Activated CD4-positive, alpha-beta T cell treated with anti-CD3 and anti-CD28 coated beads, Interleukin-2, amount 10 ng/mL, durations not matched to agents 7 days and 5 days (primary cell): ENCODE measurements at places on chromosomes 6 and 20. TPM values are rescaled to one million over a fixed set of nuclear protein-coding genes. Genes with fewer than 3 reads are reported as not detected.

DNA sequence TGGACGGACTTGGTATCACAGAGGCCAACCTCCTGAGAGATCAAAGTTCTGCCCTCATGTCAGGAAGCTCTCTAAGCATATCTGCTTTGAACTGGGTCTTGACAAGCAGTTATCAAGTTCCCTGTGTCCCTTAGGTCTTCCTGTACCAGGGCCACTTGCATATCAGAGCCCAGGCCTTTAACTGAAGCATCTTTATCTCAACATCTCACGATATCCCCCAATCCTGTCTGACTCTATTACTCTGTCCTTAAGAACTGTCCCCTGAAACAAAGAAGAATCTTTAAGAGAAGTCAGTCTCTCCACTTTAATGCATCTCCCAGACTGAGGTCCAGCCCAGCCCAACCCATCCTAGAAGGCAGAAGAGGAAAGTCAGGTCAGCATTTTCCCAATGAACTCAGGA lies 8.2 kb downstream of the MAS1L start:
- no peaks in the 10 kb centered on the region for H3K36me3 ChIP-seq
- no peak overlapping the region for H3K4me3 ChIP-seq
- H3K27ac ChIP-seq = no peak overlapping the region
- H3K27me3 ChIP-seq = peaks cover 16% of the 10 kb centered on the region
- H3K4me1 ChIP-seq = no peaks in the 10 kb centered on the region

DNA sequence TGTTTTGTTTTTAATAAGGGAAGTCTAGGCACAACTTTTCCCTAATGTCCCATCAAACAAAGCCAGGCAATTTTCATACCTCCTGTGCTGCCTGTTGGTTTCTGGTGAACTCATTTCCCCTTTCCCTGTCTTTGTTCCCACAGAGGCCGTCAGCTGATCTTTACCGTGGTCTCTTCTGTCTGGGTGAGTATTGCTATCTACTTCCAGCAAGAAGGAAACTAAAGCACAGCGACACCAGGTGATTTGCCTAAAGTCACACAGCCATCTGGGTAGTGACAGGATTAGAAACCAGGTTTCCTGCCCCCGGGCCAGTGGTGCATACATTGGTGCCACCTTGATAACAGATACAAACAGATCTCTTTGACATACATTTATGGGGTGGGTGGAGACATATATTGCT lies 59.6 kb downstream of the RAB44 start:
- DNase-seq = peak; percentile 44
- peaks cover 2% of the 10 kb centered on the region for H3K36me3 ChIP-seq
- H3K27ac ChIP-seq = peak overlapping the region; percentile 9
- no peak overlapping the region for H3K4me3 ChIP-seq

- no peaks in the 10 kb centered on the region for H3K4me1 ChIP-seq
- no peak overlapping the region for H3K27ac ChIP-seq
- no peak for DNase-seq
- H3K36me3 ChIP-seq = no peaks in the 10 kb centered on the region
- H3K27me3 ChIP-seq = no peaks in the 10 kb centered on the region
These were observed 241.2 kb downstream of the TTLL2 start for GRCh38 chr6:167565884-167566599.

GRCh38 chr6:167151648-167152047 lies 6.1 kb downstream of the GPR31 start:
- H3K4me3 ChIP-seq = no peak overlapping the region
- peaks cover 15% of the 10 kb centered on the region for H3K4me1 ChIP-seq
- no peak overlapping the region for H3K27ac ChIP-seq
- H3K36me3 ChIP-seq = no peaks in the 10 kb centered on the region

GRCh38 chr20:57907131-57908000 lies 197.6 kb upstream of the PMEPA1 start:
- H3K36me3 ChIP-seq = no peaks in the 10 kb centered on the region
- no peak overlapping the region for H3K4me3 ChIP-seq
- H3K4me1 ChIP-seq = no peaks in the 10 kb centered on the region
- H3K27ac ChIP-seq = no peak overlapping the region
- peaks cover 35% of the 10 kb centered on the region for H3K27me3 ChIP-seq

The EFCAB8 gene
- total RNA-seq = 1.2 TPM

The PKHD1 gene
- total RNA-seq = not detected

- H3K4me3 ChIP-seq = no peak overlapping the region
- peaks cover 4% of the 10 kb centered on the region for H3K4me1 ChIP-seq
- H3K27me3 ChIP-seq = no peaks in the 10 kb centered on the region
- DNase-seq = no peak
These were observed 165.4 kb downstream of the TAF4 start for GRCh38 chr20:61900011-61900944.

The KIAA1755 gene
- total RNA-seq = not detected

DNA sequence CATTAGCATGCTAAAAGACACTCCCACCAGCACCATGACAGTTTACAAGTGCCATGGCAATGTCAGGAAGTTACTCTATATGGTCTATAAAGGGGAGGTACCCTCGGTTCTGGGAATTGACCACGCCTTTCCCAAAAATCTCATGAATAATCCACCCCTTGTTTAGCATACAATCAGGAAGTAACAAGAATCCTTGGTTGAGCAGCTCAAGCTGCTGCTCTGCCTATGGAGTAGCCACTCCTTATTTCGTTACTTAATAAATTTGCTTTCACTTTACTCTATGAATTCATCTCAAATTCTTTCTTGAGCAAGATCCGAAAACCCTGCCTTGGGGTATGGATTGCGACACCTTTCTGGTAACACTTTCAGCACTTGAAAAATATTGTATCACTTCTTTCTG lies 243.0 kb downstream of the BMP2 start:
- no peaks in the 10 kb centered on the region for H3K27me3 ChIP-seq
- no peaks in the 10 kb centered on the region for H3K4me1 ChIP-seq
- H3K36me3 ChIP-seq = no peaks in the 10 kb centered on the region
- no peak overlapping the region for H3K27ac ChIP-seq
- no peak overlapping the region for H3K4me3 ChIP-seq

The FAXC gene
- total RNA-seq = 0.07 TPM

GRCh38 chr20:45959956-45960630 lies 11.9 kb downstream of the ZNF335 start:
- H3K27me3 ChIP-seq = no peaks in the 10 kb centered on the region
- no peak overlapping the region for H3K27ac ChIP-seq
- peaks cover 50% of the 10 kb centered on the region for H3K36me3 ChIP-seq
- no peak for DNase-seq

DNA sequence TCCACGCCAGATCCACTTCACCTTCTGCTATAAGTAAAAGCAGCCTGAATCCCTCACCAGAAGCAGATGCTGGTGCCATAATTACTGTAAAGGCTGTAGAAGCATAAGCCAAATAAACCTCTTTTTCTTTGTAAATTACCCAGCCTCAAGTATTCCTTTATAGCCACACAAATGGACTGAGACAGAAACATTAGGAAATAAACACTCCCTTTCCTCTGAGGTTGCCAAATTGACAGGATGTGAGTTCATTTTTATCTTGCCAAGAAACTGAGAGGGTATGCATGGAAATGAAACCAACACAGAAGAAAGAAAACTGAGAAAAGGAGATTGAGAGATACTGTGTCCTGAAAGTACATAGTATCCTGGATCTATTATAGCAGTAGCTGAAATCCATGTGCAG lies 481.2 kb downstream of the HAO1 start:
- DNase-seq = no peak
- H3K27ac ChIP-seq = no peak overlapping the region
- H3K4me1 ChIP-seq = no peaks in the 10 kb centered on the region
- no peaks in the 10 kb centered on the region for H3K36me3 ChIP-seq
- no peaks in the 10 kb centered on the region for H3K27me3 ChIP-seq

DNA sequence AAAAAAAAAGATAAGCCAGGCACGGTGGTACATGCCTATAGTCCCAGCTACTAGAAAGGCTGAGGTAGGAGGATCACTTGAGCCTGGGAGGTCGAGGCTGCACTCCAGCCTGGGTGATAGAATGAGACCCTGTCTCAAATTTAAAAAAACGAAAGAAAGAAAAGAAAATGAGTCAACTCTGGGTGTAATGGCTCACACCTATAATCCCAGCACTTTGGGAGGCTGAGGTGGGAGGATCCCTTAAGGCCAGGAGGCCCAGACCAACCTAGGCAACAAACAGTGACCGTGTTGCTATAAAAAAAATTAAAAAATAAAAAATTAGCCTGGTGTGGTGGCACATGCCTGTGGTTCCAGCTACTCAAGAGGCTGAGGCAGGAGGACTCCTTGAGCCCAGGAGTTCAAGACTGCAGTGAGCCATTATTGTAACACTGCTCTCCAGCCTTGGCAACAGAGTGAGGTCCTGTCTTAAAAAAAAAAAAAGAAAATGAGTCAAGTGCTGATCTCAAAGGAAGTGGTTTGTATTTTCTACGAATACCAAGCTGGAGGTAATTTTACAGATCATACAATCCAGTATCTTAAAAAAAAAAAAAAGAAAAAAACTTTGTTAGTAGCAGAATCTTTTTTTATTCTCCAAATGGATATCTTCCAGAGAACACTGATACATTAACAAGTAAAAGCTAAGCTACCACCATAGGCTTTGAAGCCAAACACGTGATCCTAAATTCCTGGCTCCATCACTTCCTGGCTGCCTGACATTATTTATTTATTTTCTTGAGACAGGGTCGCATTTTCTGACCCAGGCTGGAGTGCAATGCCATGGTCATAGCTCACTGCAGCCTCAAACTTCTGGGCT lies 5.7 kb downstream of the COMMD7 start:
- peak; percentile 58 for DNase-seq
- H3K4me3 ChIP-seq = peak overlapping the region; percentile 27
- peak overlapping the region; percentile 91 for H3K27ac ChIP-seq
- H3K36me3 ChIP-seq = peaks cover 20% of the 10 kb centered on the region
- H3K27me3 ChIP-seq = no peaks in the 10 kb centered on the region

- peaks cover 2% of the 10 kb centered on the region for H3K27me3 ChIP-seq
- no peak overlapping the region for H3K4me3 ChIP-seq
- no peaks in the 10 kb centered on the region for H3K4me1 ChIP-seq
- DNase-seq = no peak
- H3K27ac ChIP-seq = no peak overlapping the region
- no peaks in the 10 kb centered on the region for H3K36me3 ChIP-seq
These were observed 72.0 kb upstream of the INSM1 start for GRCh38 chr20:20295621-20296498.

The IMPG1 gene
- total RNA-seq = not detected

- no peaks in the 10 kb centered on the region for H3K27me3 ChIP-seq
- no peaks in the 10 kb centered on the region for H3K36me3 ChIP-seq
- H3K4me3 ChIP-seq = no peak overlapping the region
- H3K4me1 ChIP-seq = no peaks in the 10 kb centered on the region
- no peak overlapping the region for H3K27ac ChIP-seq
These were observed 86.8 kb downstream of the CDK19 start for GRCh38 chr6:110728501-110728900.

DNA sequence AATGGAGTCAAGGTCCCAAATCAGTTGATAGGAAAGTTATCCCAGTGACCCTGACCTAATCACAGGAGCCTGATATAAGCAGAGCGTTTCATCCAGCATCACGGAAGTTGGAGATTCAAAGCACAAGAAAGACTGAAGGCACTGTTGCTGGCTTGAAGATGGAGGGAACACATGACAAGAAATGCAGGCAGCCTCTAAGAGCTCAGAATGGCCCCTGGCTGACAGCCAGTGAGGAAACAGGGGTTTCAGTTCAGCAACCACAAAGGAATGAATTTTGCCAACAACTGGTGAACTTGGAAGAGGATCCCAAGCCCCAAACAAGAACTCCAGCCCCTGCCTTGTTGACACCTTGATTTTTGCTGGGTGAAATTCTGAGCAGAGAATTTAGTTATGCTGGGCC lies 778.5 kb downstream of the MAFB start:
- no peaks in the 10 kb centered on the region for H3K4me1 ChIP-seq
- H3K36me3 ChIP-seq = no peaks in the 10 kb centered on the region
- no peaks in the 10 kb centered on the region for H3K27me3 ChIP-seq
- no peak for DNase-seq
- no peak overlapping the region for H3K27ac ChIP-seq

The NRN1 gene
- total RNA-seq = 7.0 TPM

DNA sequence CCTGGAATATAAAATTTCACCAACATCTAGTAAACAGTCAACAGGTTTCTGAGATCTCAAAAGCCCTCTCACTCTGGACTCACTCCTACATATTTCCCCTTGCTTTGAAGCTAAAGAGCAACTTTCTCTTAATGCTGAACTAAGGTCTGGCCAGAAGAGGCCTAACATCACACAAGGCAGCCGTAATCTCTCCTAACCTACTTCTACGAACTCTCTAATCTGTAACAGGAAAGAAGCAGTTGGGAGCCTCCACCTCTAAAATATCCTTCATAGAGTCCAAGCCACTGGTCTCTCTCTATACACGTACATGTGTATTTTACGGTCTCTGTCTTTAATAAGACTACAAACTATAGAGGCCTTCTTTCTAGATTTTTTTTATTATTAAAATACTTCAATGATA lies 72.0 kb downstream of the REV3L start:
- no peak overlapping the region for H3K27ac ChIP-seq
- H3K4me3 ChIP-seq = no peak overlapping the region
- H3K36me3 ChIP-seq = peaks cover 29% of the 10 kb centered on the region

The STMND1 gene
- not detected for total RNA-seq

GRCh38 chr6:86966271-86966670 lies 28.9 kb downstream of the HTR1E start:
- H3K4me3 ChIP-seq = no peak overlapping the region
- H3K36me3 ChIP-seq = no peaks in the 10 kb centered on the region
- H3K27me3 ChIP-seq = peaks cover 4% of the 10 kb centered on the region
- no peaks in the 10 kb centered on the region for H3K4me1 ChIP-seq
- no peak for DNase-seq

The BMP7 gene
- total RNA-seq = not detected

GRCh38 chr6:160132297-160132637 lies 10.7 kb downstream of the SLC22A1 start:
- no peak overlapping the region for H3K4me3 ChIP-seq
- no peaks in the 10 kb centered on the region for H3K27me3 ChIP-seq
- no peaks in the 10 kb centered on the region for H3K36me3 ChIP-seq
- no peak overlapping the region for H3K27ac ChIP-seq
- no peak for DNase-seq

GRCh38 chr6:159842035-159842434 lies 42.0 kb downstream of the PNLDC1 start:
- H3K27me3 ChIP-seq = peaks cover 1% of the 10 kb centered on the region
- peaks cover 6% of the 10 kb centered on the region for H3K4me1 ChIP-seq
- H3K27ac ChIP-seq = no peak overlapping the region
- no peaks in the 10 kb centered on the region for H3K36me3 ChIP-seq
- DNase-seq = no peak

DNA sequence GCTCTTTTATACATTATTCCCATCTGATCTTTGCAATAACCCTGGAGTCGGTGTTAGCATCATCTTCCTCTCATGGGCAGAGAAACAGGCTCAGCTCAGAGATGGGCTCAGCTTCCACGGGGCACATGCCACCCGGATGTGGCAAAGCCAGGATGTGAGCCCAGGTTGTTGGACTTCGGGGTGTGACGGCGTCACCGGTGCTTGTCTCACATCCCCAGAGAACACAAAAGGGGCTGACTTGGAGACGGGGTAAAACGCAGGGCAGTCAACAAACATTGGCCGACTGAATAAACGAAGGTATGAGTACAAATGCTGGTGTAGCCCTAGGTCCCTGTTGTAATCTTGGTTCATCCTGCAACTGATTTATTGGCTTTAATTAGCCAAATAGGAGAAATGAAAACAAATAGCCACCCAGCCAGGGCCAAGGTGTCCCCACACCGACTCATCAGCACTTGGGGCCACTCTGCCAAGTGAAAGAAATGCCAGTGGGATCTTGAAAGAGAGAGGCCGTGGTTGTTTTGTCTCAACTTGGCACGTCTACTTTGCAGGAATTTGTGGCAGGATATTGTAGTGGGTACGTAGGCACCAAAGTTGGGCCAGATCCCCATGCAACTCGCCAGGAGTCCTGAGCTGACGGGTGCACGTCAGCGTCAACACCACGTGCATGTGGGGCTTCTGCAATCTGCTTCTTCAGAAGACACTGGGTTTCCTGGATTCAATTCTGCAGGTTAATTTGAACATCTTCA lies 42.8 kb downstream of the APCDD1L start:
- H3K27me3 ChIP-seq = no peaks in the 10 kb centered on the region
- peak overlapping the region; percentile 51 for H3K27ac ChIP-seq
- no peak for DNase-seq
- no peak overlapping the region for H3K4me3 ChIP-seq
